ENCODE measurements at places on chromosomes 7 and 10.

DNA sequence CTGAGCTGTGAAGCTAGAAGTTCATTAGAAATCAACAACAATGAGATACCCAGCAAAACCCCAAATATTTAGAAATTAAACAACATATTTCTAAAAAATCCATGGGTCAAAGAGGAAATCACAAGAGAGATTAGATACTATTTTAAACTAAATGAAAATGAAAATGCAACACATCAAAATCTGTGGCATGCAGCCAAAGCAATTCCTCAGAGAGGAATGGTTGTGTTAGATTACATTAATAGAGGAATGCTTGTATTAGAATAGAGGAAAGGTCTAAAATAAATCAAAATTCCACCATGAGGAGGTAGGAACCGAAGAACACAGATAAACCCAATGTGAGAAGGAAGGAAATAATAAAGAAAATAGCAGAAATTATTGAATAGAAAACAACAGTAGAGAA lies 642.1 kb upstream of the GALNT17 start:
- no peak for DNase-seq

GRCh38 chr7:45968856-45969541 lies 47.9 kb upstream of the IGFBP3 start:
- DNase-seq: no peak

DNA sequence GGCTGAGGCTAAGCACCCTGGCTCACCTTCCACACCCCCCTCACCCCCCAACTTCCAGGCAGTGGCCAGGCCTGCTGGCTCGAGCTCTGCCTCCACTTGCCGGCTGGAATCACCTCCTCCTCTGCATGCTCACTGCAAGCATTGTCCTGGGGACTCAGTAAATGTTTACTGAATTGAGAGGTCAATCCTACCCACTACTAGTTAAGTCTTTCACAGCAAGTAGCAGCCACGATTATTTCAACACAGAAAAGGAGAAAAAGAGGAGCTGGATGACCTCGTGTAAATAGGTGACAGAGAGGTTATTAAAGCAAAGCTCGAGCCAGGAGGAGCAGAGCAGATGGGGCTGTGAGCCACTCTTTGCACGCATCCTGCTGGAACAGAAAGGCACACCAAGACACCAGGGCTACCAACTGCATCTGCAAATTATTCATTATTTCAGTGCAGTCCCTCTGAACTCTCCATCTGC lies 32.1 kb downstream of the HIPK2 start:
- no peak for DNase-seq

DNA sequence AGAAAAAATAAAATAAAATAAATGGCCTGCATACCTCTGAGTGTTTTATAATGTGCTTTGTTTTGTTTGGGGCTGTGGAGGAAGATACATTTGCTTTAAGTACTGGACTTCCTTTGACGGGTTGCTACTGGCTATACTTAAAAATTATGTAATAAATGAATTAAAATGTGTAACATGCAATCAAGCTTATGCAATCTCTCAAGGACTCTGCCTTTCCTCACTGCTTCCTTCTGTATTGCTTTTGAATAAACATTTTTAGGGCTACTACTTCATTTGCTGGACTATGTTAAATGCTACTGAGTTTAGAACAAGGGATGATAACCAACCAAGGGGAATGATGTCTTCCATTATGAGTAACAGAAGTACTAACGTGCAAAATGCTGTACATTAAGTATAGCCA lies 91.6 kb downstream of the ETV1 start:
- no peak for DNase-seq

DNA sequence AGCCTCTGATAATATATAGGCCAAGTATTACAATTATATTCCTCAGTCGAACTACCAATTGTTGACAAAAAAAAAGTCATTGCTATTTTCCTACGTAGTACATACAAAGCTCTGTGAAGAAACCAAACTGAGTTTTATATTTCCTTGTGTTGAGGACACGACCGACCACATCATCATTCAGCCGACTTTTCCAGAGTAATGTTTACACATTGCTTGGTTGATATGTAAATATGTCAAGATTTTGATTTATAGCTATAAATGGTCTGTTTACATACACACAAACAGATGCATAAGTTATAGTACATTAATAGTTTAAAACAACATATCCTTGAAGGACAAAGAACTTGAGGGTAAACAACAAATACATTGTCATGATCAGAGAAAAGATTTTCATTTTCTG lies 121.5 kb downstream of the CRPPA start:
- no peak for DNase-seq

GRCh38 chr7:7920481-7920880 lies 48.1 kb upstream of the GLCCI1 start:
- DNase-seq: peak; percentile 33

- no peak for DNase-seq
Observed at GRCh38 chr10:44965651-44966097, 6.1 kb downstream of the RASSF4 start.

GRCh38 chr10:43118631-43119415 lies 19.4 kb upstream of the CSGALNACT2 start:
- no peak for DNase-seq

GRCh38 chr7:103149808-103150180 lies 895 bp upstream of the NAPEPLD start:
- no peak for DNase-seq

DNA sequence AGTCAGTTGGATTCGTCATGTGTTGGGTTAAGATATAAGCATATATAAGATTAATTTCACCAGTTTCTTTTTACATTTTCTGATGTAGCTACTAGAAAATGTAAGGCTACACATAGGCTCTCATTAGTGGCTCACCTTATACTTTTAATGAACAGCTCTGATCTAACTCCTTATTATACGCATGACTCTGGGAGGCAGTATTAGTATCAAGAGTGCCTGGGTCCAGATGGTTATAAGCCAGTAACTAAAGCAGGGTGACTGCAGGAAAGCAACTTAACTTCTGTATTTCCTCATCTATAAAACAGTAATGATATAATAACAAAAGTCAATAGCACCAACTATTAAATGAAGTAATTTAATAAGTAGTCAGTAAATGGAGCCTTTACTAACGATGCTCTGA lies 1.4 kb upstream of the ELMO1 start:
- DNase-seq: peak; percentile 51

DNA sequence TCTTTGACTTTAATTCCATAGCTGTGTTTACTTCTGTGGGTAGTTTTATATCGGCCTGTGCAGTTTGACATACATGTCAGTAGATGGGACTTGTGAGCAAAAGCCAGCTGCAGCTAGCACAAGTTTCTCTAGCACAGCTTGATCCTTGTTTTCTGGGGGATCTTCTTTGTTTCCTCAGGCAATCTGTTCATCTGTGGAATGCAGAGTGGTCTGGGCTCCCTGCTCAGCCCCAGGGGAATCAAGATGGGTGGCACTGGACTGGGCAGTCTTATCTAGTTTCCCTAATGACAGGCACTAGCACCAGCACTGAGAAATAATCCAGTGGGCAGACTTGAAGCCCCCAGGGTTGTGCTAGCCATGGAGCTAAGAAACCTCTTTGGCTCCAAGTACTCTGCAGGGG lies 40.8 kb downstream of the CYP2C19 start:
- no peak for DNase-seq

- DNase-seq: no peak
Observed at GRCh38 chr10:29033311-29033940, 255.4 kb upstream of the LYZL1 start.

DNA sequence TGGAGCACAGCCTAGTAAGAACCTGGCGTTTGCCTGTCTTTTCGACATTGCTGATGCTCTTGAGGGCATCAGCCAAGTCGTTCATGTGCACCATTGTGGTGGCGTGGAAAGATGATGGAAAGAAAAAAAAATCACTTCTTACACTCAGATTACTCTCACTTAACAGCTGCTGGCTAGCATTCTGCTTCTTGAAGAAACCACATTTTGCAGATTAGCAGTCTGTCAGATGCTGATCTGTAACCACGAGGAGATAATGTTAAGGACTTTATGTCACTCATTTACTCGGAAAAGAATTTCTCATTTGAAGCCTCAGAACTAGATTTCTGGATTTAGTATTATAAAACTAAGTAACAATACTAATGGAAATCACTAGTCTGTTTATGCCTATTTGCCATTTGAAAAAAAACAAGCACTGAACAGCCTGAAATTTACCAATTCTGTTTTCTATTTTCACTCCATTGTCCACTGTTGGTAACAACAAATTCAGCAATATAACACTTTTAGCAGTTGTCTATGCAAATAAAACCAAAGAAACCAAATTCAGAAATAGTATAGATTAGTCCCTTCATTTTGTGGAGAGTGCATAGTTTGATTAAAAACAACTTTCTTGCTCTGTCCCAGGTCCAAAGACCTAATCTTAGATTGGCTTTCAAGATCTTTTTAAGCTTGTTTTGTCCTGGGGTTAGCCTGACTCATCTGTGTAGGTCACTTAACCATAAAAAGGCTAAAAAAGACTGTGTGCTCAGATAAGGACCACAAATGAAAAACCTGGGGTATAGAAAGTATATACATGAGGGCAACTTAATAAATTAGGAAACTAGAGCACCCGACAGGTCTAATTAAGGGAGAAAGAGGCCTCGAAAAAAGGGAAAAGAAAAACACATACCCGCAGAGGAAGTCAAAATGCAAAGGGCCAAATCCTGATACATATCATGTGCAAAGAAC lies 67.5 kb downstream of the NT5C2 start:
- DNase-seq: no peak

- DNase-seq: no peak
Observed at GRCh38 chr7:130593033-130593432, 75.5 kb downstream of the COPG2 start.

- no peak for DNase-seq
Observed at GRCh38 chr7:142500366-142500765, 242.5 kb upstream of the PRSS58 start.

GRCh38 chr10:112393341-112393740 lies 19.4 kb downstream of the ACSL5 start:
- no peak for DNase-seq

- no peak for DNase-seq
Observed at GRCh38 chr7:867406-868188, 8.8 kb upstream of the GET4 start.

DNA sequence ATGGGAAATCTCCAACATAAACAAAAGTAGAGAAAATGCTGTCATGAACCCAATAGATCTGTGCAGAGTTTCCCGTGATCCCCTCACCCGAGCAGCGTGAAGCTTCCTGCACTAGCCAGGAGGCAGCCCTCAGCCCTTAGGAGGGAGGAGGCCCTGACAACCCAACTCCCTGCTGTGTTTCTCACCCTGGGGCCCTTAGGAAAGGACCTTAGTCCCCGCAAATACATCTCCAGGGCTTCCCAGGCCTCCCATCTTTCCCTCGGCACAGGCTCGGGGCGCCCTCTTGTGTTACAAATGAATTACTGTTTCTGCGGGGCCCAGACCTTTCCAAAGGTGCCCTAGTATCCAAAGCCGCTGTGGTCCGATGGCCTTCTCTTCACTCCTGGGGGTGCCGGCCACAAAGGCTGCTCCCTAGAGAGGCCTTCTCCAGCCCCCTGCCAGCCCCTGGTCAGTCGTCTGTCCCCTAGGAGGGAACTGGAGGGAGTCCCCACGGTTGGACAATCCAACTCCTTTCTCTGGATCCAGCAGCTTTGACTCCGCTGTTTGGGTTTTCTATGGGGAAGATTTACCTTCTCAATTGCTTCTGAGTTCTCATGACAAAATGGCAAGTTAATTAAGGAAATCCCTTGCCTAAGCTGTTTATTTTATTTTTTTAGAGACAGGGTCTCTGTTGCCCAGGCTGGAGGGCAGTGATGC lies 49.9 kb upstream of the SH2B2 start:
- peak; percentile 64 for DNase-seq

DNA sequence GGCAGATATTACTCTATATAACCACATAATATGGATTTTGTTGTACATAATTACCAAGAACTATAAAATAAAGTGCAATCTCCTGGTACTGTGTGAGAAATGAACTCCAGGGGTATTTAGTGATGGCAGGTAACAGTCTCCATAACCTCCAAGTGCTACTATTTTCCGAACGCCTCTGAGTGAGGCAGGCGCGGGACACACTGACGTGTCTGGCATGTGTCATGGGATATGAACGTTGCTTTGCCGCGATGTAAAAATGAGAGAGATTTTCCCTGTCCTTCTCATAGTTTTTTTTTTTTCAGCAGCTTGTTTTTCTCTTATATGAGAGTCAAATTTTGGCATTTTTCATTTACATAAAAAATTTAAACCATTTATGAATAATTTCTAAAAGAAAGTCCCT lies 3.6 kb downstream of the ADARB2 start:
- no peak for DNase-seq

DNA sequence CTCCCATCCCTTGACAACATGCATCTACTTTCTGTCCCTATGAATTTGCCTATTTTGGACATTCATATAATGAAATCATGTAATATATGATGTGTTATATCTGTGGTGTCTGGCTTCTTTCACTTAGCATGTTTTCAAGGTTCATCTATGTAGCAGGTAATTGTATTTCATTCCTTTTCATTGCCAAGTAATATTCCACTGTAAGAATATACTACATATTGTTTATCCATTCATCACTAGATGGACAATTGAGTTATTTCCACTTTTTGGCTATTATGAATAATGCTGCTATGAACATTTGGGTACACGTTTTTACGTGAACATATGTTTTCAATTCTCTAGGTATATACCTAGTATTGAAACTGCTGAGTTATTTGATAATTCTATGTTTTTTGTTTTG lies 238.2 kb downstream of the PTEN start:
- DNase-seq: no peak

- DNase-seq: no peak
Observed at GRCh38 chr7:144454-144826, 47.9 kb upstream of the FAM20C start.

DNA sequence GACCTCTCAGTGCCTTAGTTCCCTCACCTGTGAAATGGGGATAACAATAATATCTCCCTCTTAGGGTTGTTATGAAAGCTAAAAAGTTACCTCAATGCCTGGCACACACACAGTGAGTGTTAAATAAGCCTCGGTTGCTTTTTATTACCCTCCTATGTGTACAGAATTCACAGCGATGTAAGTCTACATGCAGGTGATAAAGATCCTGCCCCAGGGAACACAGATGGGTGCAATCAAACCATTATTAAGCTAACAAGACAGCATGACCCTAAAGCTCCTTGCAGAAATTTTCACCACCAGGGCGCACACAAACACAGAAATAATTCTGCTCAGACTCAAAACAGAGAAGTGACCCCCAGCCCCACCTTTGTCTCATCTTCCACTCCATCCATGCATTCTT lies 261.9 kb downstream of the SNX10 start:
- DNase-seq: no peak

All from globus pallidus (tissue), 1 donor.